ENCODE measurements at places on chromosomes 5 and 9.

DNA sequence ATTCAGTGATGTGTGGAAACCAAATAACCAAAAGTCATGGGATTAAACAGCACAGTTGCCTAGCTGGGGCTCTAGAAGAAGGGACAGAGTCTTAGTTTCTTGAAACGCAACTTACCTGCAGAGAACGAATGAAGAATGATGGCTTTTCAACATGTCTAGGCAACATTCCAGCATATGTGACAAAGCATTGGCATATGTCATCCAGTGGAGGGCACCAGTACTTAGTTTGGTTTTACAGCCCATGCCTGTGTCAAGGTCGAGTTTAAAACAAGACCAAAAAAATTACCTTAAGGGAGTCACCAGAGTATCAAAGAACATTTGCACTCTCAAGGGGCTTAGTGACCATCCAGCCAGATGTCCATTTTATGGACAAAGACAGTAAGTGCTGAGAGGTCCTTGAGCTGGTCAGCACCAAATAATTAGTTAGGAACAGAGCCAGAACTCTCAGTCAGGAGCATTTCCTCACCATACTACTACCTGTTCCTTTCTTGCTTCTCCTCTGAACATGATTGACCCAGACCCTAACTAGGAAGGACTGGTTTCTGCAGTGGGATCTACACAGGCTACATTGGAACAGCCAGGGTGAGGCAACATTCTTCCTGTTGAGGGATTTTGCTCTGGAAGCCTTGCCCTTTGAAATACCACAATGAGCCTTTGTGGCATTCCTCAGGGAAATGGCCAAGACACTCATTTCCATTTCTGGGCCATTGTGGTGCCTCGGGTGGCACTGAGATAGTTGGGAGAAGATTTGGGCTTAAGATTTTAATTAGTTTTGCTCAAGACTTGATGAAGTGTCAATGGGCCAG, 75.4 kb upstream of the ANKH start:
- DNase-seq, result peak; percentile 39

DNA sequence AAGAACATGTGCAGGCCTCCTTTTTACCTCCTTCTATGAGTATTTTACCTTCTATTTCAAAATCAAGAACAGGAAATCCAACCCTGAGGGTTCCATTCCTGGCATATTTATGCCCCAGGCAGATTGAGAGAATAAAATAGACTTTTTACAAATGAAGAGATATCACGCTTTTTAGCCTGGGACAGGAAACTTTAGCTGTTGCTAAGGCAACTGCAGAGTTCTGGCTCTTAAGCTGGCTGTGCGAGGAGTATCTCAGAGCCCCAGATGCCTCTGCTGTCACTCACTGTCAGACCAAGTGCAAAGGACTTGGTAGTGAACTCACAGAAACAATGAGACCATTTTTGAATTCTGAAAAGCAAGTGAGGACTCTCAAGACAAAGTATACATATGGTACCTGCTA, 69.5 kb upstream of the HSPB3 start:
- no peak for DNase-seq

DNA sequence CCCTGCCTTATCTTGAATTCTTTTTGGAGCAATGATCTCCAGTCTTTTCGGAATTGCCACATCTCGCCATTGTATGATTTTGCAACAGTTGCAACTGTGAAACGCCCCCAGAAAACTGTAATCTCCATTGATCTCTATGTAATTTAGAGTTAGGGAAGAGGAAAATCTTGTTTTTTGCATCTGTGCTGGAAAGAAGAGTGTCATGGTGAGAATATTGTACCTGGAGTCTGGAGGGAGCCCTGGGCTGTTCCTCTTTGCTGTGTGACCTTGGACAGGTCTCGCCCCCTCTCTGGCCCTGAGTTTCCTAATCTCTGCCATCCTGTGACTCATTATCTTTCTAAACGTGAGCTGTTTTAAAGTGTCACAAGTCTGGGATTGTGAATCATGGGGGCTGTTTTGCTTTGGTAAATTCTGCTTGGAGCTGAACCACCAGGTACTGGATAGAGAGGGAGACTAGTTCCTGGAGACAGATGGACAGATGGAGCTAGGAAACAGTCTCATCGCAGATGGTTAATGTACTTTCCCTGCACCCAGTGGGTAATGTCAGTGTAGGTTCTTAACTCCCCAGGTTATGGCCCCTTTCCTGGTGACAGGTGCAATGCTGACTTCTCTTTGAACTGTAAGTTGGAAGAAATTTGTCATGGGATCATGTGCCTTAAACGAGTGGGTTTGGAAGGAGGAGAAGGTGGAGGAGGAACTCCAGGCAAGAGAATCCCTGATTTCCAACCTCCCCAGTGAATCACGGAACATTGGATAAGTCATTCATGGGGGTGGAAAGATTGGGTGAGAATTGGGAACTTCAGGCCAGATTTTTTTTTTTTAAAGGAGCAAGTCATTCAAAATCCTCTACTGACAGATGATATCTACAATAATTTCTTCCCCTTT, 19.6 kb downstream of the PPARGC1B start:
- DNase-seq, result peak; percentile 55

- DNase-seq, result peak; percentile 21
Observed at GRCh38 chr9:110309681-110310080, 28.0 kb downstream of the TXNDC8 start.

GRCh38 chr5:25330721-25331120, 685.9 kb upstream of the CDH10 start:
- no peak for DNase-seq

- no peak for DNase-seq
Observed at GRCh38 chr5:149211566-149211965, 60.1 kb upstream of the AFAP1L1 start.

DNA sequence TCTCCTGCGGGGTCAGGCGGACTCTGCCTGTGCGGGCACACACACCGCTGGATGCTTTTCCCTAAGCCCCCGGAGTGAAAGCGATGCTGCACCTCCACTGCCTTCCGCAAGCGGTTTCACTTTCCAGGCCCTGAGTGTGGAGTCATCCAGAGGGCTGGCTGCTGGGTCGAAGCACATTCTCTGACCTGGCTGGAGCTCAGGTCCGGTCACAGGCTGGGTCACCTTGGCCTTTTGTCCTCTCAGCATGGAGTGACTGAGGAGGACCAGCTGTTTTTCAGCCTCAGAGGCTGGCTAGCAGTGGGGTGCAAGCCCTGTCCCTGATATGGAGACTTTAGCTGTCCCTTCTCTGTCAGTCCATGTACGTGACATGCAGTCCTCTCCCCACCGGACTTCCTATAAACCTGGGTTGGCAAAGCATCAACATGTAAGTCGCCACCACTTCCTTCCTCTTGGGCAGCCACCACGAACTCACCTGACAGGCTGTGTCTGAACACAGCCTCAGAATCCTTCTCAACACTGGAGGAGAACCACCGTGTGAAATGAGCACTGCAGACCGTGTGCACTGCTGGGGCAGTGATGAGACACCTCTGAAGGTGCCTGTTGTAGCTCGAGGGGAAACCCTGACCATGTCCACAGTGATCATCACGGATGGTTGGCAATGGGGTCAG, 51.3 kb downstream of the GADD45G start:
- peak; percentile 27 for DNase-seq

- DNase-seq, result no peak
Observed at GRCh38 chr9:81573415-81574321, 115.7 kb downstream of the TLE1 start.

- no peak for DNase-seq
Observed at GRCh38 chr9:76676857-76677256, 87.4 kb upstream of the PCA3 start.

DNA sequence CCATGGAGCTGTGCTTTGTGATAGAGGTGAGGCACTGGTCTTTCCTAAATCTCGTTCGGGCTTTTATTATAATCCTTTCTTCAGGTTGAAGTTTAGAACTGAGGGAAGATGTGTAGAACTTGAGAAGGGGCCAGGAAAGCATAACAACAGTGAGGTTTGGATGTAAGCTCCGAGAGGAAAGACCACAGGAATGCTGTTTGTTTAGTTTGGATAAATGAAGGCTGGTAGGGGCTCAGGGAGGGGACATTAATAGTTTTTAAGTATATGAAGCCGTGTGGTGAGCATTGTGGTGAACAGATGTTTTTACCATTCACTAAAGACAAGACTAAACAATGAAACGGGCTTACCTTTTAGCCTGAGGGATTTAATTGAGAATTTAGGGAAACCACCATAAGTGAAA, 130.8 kb downstream of the ARHGAP26 start:
- no peak for DNase-seq

GRCh38 chr5:151238303-151238741, 14.4 kb upstream of the CCDC69 start:
- DNase-seq, result no peak

DNA sequence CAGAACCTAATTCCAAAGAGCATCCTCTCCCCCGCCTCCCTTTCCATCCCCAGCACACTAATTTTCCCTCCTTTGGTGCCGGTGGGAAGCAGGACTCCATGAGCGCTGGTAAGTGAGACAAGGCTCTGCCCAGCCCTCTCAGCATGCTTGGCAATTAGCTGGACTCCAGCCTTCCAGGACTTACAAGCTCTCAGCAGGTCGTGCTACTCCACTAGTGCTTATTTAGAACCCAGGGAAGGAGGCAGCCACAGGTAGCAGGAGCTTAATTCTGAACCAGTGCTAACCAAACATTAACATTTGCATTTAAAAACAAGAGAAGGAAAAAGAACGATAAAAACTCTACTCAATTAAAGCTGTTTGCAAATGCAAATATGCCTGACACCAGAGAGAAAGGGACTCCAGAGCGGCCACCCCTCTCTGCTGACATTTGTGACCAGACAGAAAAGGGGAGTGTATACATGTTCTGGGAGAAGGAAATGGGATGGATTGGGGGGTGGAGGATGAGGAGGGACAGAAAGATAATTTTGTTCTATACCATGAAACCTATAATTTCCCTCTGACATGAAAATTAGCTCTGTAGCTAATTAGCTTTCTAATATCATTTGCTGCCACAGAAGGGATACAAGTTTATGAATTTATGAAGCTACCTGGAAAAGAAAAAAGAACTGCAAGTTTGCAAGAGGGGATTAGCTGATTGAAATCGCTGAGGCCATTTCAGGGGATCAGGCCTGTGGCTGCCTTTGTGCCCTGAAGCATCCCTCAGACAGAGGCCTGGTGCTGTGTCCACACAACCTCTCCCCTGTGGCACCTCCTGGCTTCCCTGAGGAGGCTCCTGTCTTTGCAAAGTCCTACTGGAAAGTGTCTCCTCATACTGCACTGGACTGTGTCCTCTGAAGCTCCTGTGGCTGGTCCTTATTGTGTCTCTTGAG, 266.3 kb downstream of the SEC61B start:
- DNase-seq, result no peak

DNA sequence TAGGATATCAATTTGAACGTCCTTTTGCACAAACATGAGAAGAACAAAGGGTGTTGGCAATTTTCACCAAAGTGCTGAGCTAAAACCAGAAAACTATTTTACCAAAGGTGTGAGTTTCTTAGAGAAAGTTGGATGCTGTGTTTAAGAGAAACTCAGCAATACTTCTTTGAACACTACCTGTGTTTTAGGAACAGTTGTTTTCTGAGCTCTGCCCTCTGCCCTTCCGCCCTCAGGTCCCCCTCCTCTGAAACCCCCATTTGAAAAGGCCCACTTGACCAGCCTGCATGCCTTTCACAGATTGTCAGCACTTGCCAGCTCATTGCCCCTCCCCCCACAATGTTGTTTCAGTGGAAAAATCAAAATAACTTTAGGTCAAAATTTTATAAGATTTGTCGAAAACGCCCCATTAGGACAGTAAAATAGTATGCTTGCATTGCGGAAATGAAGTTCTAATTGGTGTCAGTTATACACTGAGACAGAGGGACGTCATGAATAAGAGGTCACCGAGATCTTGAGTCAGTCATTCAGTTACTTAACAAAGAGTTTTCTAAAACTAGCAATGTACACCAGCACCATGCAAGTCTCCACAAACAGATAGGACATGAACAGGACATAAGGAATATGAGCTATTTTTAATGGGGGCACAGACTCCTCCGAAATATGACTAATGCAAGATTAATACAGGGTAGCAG, 61.9 kb upstream of the IL7R start:
- DNase-seq, result no peak

- peak; percentile 97 for DNase-seq
Observed at GRCh38 chr5:177510567-177511053, 984 bp upstream of the DOK3 start.

GRCh38 chr9:15300218-15300617, 6.8 kb downstream of the TTC39B start:
- peak; percentile 91 for DNase-seq

GRCh38 chr5:74131250-74131649, 505.3 kb downstream of the ARHGEF28 start:
- DNase-seq, result no peak

- peak; percentile 0 for DNase-seq
Observed at GRCh38 chr9:107789001-107789700, 299.6 kb upstream of the KLF4 start.

GRCh38 chr9:82404196-82404870, 415.8 kb downstream of the SPATA31D1 start:
- DNase-seq, result no peak

DNA sequence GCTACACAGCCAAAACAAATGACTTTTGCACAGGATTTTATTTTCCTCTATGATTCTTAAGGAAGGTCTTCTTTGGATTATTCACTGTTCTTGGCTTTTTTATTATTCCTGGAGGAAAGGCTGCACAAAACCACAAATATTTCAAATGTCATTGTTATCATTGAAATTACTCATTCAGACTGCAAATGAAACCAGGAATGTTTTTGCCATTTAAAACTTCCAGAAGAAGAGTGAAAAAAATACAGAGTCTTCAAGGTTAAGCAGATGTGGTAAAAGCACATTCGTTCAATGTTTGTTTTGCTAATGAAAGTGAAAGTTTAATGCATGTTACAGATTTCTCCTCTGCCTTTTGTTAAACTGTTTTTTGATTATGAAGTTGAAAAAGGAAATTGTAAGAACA, 238.2 kb downstream of the TLE4 start:
- DNase-seq, result no peak

GRCh38 chr9:37128051-37128450, 7.7 kb downstream of the ZCCHC7 start:
- no peak for DNase-seq

DNA sequence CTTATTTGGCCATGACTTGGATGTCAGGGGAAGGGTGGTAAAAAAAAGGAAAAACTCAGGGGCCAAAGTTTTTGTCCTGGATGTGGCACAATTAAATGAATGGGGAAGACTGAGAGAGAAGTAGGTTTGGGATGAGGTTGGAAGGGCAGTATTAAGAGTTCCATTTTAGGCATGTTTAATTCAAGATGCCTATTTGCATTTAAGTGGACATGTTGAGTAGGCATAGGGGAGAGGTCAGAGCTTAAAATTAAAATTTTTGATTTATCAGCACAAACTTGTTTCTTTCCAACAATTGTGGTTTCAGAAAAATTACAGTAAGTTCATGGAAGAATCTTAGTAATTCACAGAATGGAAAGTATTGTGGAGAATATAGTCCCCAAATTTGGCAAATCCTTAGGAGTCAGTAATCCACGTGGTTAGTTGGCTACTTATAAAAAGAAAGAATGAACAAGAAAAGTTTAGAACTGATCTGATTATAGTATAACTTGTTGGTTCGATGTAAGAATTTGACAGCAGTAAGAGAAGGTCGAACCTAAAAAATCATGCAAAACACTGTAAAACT, 265.9 kb downstream of the SAXO1 start:
- no peak for DNase-seq

DNA sequence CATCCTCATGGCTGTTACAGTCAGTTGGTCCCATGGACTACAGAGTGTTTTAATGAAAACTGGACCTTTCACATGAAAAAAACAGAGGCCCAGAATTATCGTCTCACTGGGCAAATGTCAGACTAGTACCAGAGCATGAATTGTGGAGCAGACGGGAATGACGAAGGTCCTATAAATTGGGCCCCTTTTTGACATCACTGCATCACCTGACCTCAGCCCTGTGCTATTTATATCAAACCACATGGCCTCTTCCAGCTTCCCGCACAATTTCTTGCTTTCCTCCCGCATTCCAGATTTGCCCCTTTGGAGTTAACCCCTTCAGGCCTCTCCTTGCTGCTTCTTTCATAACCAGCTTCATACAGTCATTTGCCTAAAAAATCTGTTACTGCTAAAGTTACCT, 301.7 kb downstream of the ATPSCKMT start:
- DNase-seq, result no peak

Data from inflammatory macrophage (primary cell).